ENCODE measurements at places on chromosomes 16 and 17.
A peak's percentile ranks its signal among the peaks of the same experiment; 100 is the strongest.

DNA sequence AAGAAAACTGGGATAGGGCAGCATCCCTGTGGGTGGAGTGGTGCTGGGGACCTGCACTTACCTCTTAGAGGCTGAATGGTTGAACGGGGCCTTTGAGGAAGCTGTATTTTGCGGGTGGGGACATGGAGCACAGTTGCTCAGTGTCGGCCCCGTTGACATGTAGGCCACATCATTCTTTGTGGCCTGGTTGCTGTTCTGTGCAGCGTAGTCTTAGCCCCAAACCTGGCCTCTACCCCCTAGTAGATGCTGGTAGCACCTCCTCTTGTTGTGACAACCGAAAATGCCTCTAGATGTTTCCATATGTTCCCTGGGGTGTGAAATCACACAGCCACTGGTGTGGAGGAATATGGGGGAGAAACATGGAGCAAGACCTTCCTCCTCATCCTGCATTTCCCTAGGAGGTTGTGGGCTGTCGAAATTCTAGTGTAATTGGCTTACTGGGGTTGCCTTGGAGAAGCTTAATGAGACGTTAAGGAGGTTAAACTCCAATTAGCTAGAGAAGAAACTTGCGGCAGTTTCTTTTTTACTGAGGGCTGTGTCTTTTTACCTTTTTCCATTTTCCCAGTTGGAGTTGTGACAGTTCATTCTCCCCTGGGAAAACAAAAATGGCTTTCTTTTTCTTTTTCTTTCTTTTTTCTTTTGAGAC lies 9.4 kb downstream of the ABCC1 start:
- DNase-seq: no peak

DNA sequence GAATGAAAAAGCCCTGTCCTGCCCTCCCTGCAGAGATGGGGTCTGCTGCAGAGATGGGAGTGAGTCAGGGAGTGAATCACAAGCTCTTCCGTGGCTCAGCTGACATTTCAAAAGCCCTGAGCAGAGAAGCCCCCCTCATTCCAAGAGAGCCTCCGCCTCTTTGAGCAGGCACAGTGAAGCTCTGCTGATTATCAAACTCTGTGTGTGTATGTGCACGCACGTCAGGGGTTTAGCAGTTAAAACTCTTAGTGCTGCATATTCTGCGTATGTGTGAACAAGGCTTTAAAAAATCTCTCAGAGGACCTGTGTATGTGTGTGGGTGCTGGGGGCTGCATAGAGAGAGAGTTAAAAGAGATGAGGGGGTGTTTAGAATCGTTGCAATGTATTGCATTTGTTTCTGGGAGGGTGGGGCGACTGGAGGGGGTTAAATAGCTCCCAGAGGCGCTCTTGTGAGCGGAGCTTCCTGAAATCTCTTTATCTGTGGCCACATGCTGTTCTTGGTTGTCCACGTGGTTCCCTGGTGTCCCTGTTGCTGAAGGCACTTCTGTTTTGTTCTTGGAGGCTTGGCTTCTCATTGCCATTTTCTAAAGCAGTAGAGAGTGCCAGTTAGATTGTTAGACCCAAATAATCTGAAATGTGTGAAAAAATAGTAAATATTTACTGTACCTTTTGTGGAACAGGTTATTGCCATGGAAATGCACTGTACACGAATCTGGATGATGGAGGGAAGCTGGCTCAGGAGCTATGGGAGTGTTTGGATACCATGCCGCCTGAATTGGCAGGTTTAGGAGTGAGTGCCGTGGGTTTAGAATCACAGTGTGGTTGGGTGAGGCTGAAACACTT lies 116.6 kb downstream of the PRKCB start:
- DNase-seq: peak; percentile 21

GRCh38 chr16:69363281-69363717 lies 11.7 kb upstream of the TMED6 start:
- no peak for DNase-seq

- no peak for DNase-seq
Observed at GRCh38 chr16:5354645-5355044, 257.1 kb upstream of the EEF2KMT start.

DNA sequence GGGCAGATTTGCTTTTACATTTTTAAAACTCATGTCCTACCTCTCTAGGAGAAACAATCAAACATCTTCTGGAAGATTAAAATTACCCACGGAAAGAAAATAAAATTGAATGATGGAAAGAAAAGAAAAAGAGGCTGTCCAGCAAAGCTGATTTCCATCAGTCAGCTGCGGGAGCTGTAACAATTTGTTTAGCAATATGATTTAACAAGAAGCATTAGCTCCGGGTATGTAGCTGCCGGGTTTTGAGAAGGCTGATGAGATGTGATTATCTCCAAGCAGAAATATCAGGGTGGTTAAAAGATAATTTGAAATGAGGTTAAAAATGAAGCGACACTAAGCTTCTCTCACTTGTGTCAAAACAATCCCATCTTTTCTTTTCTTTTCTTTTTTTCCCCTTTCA lies 608.9 kb upstream of the SALL1 start:
- no peak for DNase-seq

DNA sequence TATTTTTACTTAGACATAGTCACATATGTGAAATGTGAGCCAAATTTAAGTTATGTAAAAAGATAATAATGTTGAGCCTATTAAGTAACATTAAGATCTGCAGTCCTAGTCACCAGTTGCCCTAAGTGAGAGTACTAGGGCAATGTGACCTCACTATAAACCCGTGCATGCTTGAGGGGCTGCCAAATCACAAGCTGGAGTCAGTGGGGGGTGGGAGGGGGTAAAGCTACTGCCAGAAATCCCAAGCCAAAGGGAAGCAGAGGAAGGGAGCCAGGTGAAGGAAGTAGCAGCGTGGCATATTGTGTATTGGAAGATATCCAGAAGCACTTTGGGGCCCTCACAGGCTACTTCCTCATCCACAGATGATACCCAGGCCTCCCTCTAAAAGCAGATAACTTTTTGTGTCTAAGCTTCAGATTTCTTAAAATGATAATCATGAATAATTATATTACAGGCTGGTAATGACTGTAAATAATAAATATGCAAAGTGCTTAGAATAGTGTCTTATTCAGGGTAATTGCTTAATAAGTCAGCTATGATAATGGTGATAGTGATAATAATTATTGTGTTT lies 134.1 kb downstream of the CA10 start:
- no peak for DNase-seq

GRCh38 chr17:1078831-1079561 lies 82.1 kb downstream of the TIMM22 start:
- no peak for DNase-seq

DNA sequence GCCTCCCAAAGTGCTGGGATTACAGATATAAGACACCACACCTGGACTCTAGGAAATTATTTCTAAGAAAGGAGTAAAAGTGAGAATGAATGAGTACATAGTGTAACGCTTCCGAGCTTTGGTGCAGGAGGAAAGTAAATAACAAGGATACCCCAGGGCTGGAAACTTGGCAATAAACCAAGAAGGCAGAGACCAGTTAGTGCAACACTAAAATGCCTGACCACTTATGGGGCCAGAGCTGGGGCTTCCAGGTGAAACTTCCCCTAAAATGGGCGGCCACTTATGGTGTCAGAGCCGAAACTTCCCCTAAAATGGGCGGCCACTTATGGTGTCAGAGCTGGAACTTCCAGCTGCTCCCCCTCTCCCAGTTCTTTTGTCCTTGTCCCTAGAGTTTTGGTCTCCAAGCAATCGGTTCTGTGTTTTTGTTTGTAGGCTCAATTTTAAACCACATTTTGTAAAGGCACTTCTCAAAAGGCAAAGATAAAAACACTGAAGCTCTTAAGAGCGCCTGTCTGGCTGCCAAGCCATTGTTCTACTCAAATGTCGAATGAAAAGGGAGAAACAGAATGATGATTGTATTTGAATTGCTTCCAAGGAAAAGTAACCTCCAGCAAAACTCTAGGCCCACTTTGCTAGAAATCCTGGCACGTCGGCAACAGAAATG lies 63.9 kb downstream of the NXN start:
- no peak for DNase-seq

- no peak for DNase-seq
Observed at GRCh38 chr17:75730065-75730464, 8.8 kb downstream of the ITGB4 start.

DNA sequence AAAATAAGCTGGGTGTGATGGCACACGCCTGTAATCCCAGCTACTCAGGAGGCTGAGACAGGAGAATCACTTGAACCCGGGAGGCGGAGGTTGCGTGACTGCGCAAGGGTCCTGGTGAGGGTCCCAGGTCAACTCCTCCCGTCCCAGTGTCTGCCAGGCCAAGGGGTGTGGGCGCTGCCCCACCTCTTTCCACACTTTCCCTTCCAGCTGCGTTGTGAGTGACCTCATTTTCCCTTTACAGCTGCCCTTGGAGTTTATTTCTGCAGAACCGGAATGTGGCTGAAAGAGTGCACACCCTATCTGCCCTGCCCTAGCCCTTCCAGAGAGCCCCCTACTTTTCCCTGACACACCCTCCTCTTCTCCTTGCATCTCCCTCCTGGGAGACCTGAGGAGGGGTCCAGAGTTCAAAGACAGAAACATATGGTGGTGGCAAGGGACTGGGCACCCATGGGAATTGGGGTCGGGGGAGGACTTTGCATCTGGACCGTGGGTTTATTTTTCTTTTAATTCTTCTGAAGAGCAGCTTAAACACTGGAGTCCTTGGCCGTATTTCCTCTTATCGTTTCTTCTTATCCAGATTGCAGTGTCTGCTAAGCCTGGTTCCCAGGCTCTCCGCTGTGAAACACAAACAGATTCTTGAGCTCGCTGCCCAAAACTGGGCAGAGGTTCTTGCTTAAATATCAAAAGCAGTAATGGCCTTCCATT lies 20.9 kb downstream of the MRC2 start:
- no peak for DNase-seq

- no peak for DNase-seq
Observed at GRCh38 chr16:30659507-30660423, 1.5 kb downstream of the FBRS start.

GRCh38 chr16:79037521-79038373 lies 562.8 kb downstream of the MAF start:
- DNase-seq: no peak

DNA sequence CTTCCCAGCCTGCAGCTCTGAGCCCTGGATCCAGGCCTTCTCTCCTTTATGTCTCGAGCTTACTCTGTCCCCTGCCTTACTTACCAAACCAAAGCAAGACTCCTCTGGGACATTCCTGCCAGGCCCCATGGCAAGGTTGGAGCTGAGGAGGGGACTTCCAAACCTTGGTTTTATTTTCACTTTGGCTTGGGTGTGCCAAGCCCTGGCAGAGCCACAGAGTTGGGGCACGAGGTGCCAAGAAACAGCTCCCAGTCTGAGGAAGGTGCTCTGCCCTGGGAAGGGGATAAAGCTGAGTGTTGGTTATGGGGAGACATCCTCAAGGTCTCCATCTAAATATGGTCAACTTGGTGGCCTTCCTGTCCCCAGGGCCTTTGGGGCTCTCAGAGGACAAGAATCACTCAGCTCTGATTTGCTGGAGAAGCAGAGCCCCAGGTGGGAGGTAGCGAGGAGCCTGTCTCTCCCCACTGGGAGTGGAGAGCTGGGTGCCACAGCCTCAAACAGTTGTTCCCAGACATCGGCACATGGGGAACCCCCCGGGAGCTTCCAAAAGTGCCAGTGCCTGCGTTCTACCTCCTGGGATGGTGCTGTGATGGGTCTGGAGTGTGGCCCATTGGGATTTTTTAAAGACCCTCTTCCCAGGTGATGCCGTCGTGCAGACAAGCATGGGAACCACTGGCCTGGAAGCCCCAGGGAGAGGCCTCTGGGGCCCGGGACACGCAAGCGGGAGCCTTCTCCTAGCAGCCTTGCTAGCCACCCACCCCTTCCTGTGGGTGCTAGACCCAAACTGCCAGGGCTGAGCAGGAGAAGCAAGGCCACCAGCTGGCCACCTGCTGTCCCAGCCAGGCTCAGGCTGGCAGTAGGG lies 10.3 kb downstream of the NLRC5 start:
- DNase-seq: no peak

DNA sequence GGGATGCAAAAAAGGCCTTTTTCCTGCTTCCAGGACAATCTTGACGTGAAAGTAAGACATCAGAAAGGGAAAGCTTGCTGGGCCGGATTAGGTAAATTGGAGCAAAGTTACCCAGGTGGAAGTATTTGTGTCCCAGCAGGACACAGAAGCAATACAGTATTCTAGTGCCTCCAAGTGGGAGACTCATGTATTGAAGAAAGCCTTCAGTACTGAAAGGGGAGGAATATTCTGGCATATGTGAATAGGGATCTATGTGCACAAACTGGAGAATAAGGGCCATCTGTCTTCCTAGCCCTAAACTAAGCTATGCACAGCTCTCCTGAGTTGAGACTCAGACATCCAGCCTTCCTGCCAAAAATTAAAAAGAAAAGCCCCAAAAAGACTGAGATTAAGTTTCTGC lies 327.3 kb upstream of the CDH8 start:
- no peak for DNase-seq

GRCh38 chr16:730666-731509 lies 4.0 kb downstream of the HAGHL start:
- DNase-seq: no peak

DNA sequence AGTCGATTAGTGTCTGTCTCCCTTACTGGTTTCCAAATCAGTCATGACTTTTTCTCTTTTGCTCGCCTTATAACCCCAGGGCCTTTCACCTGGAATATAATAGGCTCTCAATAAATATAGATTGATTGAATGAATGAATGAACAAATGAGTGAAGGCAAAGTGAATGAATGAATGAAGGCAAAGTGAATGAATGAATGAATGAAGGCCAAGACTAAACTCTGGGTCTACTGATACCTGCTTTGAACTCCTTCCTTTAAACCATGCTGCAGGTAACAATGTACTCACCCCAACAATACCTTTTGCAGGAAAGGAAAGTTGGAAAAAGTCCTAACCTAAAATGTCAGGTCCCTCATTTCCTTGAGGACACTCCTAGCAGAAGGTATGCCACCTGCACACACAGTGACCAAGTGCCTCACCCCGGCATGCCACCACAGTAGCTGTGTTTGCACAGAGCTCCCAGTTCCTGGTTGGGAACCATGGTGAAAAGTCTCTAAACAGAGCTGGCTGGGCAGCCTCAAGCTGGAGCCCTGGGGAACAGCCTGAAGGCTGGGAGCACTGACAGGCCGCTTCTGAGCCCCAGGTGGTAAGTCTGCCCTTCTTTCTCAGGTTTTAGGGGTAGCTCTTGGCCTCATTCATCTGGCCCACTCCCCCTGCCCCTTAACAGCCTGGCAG lies 42.7 kb upstream of the ANKFN1 start:
- DNase-seq: no peak

Measured in midbrain (tissue), 1 donor.